ENCODE measurements at places on chromosomes 3 and 15.

GRCh38 chr3:10232137-10232536, 16.1 kb upstream of the TATDN2 start:
- no peak for DNase-seq

DNA sequence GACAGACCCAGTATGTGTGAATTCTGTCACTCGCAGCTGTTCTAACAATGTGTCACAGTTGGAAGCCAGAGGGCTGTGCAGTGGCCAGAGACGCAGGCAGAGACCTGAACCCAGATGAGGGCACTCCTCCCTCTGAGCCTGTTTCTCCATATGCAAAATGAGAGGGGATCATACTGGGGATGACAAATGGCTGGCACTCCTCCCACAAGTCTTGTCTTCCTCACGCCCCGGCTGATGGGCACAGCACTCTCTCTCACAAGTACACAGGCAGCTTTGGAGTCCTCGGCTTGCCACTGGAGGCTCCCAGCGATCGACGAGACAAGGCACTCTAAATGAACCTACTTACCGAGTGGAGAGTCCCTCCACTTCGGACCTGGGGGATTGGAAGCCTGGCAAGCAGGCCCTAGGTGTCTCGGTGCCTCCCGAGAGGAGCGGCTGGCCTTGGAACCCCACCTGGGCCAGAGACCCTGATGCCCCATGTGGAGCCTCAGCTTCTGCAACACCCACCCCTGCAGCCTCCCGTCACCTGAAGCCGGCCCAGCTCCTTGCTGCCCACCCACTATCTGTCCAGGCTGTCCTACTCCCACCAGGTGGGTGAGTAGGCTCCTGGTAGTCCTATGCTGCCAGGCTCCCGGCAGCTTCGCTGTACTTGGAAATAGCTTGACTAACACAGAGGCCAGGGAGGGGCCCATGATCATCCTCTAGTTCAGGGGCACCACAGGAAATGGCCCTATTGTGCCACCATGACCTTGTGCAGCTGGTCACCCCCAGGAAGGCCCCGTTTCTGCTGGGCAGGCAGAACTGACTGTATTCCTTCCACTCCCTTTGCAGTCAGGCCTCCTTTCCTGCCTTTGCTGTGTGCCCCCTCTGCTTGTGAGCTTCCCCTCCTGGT, 65.0 kb upstream of the IQSEC1 start:
- no peak for DNase-seq

DNA sequence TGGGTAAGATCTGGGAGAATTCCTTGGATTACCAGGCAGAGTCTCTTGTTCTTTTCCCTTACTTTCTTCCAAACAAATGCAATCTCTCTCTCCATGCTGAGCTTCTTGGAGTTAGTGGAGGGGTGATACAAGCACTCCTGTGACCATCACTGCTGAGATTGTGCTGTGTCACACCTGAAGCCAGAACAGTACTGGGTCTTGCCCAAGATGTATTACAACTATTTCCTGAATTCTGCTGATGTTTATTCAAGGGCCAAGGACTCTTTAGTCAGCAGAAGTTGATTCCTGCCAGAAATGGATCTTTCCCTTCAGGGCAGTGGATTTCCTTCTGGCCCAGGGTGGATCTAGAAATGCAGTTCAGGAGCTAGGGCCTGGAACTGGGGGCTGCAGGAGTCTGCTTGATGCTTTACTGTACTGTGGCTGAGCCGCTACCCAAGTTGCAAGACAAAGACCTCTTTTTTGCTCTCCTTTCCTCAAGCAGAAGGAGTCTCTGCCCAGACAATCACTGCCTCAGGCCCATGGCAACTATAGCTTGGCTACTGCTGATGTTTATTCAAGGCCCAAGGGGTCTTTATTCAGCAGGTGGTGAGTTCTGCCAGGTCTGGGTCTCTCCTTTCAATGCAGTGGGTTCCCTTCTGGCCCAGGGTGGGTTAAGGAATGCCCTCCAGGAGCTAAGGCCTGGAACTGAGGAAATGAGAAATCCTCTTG, 98.8 kb downstream of the SH3GL3 start:
- no peak for DNase-seq

DNA sequence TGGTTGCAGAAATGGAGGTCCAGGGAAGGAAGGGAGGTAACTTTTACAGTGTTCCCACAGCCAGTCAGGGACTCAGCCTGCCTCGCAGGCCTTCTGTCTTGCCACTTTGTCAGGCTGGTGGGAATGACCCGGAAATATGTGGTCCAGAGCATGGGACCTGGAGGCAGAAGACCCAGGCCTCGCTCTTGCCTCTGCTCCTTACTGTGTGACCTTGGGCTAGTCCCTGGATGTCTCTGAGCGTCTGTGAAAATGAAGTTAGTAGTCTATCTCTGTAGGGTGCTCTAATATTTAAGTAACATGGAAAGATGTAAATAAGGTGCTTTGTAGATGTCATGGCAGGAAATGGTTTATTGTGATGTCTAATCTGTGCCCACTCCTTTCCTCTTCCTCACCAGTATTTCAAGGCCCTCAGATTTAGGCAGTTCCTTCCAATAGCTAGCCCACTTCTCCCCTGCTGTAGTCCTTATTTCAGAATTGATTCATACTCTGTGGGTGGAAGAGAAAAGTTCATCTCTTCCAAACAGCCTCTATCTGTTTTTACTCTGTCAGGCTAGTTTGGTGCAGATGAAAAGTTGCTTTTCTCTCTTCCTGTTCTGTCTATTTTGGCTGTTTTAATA, 9.1 kb downstream of the CORO2B start:
- no peak for DNase-seq

- no peak for DNase-seq
Measured at GRCh38 chr15:100394736-100395440, 53.1 kb upstream of the ADAMTS17 start.

DNA sequence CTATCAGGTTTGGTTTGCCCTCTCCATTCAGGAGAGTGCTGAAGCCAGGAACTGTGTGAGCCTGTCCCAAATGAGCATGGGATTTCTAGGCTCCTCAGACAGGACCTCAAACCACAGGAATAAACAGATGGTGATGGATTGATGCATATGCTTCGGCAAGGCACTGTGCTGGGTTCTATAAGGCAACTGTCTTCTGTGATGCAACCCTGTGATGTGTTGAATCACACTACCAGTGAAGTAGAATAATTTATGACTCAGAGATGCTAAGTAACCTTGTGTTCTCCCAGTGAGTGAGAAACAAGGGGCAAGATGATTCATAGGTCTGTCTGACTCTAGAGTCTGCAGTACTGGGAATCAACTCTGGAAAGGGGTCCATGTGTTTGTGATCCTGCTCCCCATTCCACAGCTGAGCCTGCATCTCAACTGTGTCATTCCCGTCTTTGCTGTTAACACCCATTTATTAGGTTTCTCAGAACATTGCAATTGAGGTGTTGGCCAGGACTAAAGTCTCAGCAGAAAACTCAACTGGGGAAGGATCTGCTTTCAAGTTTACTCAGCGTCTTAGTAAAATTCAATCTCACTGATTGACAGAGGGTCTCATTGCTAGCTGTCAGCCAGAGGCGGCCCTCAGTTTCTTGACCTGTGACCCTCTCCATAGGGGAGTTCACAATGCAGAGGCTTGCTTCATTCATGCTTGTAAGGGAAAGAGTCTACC, 510.1 kb upstream of the CFAP20DC start:
- no peak for DNase-seq

DNA sequence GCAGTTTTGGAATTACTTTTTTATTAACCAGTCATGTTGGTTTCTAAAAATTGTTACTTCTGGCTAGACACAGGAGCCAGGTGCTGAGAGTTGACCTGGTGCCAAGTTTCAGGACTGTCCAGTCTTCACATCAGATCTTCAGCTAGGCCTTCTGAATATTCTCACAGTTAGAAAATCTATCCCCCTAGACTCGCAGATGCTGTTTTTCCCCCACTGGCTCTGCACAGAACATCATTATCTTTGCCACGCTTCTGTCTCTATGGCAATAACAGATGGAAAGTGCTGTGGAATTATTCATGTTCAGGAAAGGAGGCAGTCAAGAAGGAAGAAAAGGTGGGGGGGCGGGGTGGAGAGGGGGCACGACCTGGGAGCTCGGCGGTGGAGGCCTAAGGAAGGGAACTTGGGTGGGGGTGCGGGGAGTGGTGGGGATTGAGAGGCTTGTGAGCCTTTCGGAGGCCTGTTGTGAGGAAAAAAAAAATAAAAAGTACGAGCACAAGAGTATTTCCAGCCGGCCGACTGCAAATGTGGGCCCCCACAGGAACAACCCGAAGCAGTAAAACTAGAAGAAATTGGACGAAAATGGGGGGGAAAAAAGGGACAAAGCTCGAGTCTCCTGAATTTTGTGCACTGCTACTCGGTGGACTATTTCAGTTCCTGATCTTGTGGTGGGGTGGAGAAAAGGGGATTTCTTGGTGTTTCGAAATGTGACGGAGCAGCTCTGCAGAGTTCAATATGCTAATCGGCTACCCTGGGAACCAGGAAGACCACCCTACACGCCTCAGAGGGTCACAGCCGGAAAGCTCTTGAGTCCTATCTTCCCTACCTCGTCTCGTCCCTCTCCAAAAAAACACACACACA, 1.5 kb upstream of the SKIL start:
- no peak for DNase-seq

- DNase-seq = no peak
Measured at GRCh38 chr3:127175272-127175671, 17.7 kb upstream of the PRR23E start.

DNA sequence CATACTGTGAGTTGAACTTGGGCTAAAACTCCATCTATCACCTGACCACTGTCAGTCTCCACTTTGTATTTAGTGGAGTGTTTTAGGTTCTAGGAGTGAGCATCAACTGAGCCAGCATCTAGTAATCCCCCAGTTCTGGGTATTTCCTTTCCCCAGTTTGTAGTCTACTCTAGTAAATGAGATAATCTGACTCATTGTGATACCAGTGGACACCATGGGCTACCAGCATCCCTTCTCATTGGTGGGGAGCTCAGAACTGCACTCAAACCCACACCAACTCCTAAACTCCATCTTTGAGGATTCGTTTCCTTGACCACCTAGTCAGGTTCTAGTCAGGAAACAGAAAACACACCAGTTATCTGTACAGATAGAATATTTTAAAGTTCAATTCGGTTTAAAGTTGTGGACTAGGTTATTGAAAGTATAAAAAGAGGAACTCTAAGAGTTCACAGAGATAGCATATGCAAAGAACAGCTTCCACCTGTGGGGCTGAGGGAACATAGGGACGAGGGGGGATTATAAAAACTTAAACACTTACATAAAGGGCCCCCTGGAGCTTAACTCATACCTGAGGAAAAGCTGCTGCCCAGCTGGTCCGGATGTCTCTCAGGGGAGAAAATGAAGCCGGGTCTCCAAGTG, 36.0 kb downstream of the LEO1 start:
- no peak for DNase-seq

DNA sequence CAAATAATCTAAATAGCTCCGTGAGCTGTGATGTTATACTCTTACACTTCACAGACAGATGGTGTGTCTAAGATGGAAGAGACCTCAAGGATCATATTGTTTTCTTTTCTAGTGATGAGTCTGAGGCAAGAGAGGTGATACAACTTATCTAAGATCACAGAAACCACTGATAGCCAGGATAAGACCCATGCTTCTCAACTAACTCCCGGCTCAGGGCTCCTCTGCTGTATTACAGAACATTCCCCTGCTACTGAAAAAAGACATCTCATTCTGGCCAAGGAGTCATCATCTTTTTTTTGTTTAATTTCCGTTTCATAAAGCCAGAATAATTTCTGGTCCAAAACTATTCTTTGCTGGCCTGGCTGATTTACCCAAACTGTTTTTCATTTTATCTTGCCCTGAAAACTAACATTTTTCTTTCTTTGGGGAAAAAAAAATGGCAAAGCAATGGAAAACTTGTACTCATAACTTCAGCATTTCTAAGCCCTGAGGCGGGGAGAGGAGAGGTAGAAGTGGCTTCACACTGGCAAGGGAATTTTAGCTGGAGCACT, 46.9 kb upstream of the GAP43 start:
- no peak for DNase-seq

Data from Jurkat, Clone E6-1 (cell line).